Vein endothelial cell (primary cell): ENCODE measurements at places on chromosomes 3 and 15. TPM values are rescaled to one million over a fixed set of nuclear protein-coding genes. Genes with fewer than 3 reads are reported as not detected.

TMEM266 gene
- under 0.01 TPM in 1 of 2 replicates, not detected in the other for total RNA-seq

ZCWPW2 gene
- total RNA-seq, result under 0.01 and 0.38 TPM in 2 replicates

KIF23 gene
- total RNA-seq, result 14.0 and 37.2 TPM in 2 replicates

CSPG4 gene
- total RNA-seq, result 0.19 and 0.33 TPM in 2 replicates

RTP4 gene
- 0.86 and 2.0 TPM in 2 replicates for total RNA-seq

PPIB gene
- total RNA-seq, result 727 and 770 TPM in 2 replicates

CPEB1 gene
- not detected in 2 replicates for total RNA-seq

GOLGA6D gene
- not detected in 2 replicates for total RNA-seq

UBR1 gene
- 33.1 and 36.6 TPM in 2 replicates for total RNA-seq

CKMT1B gene
- total RNA-seq, result not detected in 2 replicates

P3H2 gene
- total RNA-seq, result 13.4 and 16.0 TPM in 2 replicates
